Renal cortical epithelial cell (primary cell): ENCODE measurements at places on chromosomes 6 and 20.

DNA sequence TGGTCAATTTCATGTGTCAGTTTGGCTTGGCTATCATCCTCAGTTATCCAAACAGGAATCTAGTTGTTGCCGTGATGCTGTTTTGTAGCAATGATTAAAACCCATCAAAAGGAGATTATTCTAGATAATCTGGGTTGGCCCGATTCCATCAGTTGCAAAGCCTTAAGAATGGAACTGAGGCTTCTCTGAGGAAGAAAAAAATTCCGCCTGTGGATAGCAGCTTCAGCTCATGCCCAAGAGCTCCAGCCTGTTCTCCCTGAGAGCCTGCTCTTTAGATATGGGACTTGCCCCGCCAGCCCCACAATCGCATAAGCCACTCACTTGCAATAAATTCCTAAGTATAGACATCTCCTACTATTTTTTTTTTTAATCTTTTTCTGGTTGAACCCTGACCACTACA lies 61.5 kb downstream of the SEL1L2 start:
- no peak for DNase-seq

- no peak for DNase-seq
Measured at GRCh38 chr6:47181681-47182080, 128.0 kb downstream of the TNFRSF21 start.

GRCh38 chr6:23851522-23851921 lies 274.5 kb upstream of the NRSN1 start:
- no peak for DNase-seq

DNA sequence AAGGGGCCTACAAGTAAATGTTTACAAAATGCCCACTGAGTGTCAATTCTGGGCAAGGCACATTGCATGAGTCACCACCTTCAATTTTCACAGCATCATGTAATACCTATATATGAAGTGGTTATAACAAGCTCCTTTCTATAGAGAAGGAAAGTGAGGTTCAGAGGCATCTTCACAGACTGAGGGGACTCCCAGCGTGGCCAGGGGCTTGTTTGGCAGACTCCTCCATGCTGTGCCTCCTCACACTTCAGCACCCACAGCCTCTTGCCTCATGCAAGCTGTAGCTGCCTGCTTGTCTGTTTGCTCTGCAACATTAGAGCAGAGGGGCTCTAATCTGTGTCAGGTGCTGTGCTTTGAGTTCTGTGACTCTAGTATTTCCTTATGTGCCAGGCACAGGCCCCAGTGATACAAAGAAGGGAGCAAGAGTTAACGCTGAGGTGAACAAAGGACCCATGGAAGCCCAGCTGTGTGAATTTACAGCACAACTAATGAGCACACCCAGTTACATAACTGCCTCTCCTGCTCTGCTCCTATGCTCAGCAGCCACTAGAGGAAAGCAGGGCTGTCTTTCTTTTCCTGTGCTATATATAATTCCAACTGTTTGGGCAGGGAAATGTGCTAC lies 72.3 kb downstream of the ZHX3 start:
- DNase-seq: peak; percentile 52

GRCh38 chr6:126701676-126702560 lies 362.0 kb downstream of the CENPW start:
- no peak for DNase-seq

DNA sequence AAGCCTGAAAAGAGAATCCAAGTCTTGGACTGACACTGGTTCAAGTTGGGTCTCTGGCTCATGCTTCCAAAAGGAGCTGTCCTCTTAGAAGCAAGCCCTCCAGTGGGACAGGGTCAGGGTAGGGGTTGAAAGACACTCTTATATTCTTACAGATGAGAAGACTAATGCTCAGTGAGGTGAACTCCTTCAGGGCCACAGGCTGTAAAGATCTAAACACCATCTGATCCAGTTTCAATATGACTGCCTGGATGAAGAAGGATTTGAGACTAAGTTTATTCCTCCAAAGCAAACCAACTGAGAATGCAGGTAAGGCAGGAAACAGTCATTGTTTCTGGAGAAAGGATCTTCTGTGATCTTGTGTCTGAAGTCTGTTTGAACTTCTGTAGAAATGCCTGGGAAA lies 99.0 kb upstream of the TAB2 start:
- no peak for DNase-seq

DNA sequence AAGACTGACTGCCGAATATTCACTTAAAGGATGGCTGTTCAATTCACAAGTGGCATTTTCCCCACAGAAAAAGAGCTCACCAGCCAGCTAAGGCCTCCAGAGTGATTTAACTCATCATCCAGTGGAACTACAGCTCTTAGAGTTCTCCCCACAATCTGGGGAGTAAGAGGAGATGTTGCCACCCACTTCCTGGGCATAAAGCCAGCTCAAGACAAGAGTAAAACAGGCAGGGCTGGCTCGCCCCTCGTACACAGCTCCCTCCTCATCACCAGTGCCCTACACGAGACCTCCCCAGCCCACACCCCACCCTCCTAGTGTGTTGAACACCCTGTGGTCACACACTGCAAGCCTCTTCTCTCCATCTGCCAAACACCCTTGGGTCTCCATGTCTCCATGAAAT lies 47.2 kb upstream of the IPCEF1 start:
- peak; percentile 85 for DNase-seq

GRCh38 chr6:20716865-20717264 lies 182.6 kb downstream of the CDKAL1 start:
- peak; percentile 63 for DNase-seq

GRCh38 chr20:20624914-20625313 lies 87.5 kb downstream of the RALGAPA2 start:
- DNase-seq: no peak
